ENCODE measurements at places on chromosomes 2 and 18.

- DNase-seq, result no peak
Measured at GRCh38 chr2:96898641-96899412, 28.9 kb upstream of the SEMA4C start.

GRCh38 chr2:86226070-86226469 lies 26.8 kb downstream of the MRPL35 start:
- DNase-seq, result no peak

GRCh38 chr2:120684289-120685065 lies 51.2 kb upstream of the GLI2 start:
- DNase-seq, result peak; percentile 84

DNA sequence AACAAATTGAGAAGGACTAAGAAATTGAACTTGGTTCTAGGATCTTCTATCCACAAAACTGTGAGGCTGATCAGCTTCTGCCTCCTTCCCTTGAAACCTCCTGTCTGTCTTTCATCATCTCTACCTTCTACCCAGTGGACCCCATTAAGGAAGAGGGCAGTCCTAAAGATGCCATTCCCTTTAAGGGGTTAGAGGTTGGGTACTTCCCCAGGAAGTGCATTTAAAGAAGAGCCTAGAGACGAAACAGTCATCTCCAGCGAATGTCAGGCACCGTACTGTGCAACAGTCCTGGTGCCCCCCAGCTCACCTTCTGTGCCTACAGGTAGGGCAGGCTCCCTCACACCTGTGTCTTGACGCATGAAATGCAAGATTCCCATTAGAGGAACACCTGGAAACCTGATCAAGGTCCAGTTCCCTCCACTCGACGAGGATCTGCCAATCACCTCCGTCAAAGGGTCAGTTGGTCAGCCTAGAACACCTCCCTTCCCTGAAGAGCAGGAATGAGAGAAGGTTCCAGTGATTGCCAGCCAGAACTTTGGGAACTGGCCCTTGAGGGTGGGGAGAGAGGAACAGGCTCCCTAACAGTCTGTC lies 20.9 kb downstream of the LOXHD1 start:
- DNase-seq, result no peak

DNA sequence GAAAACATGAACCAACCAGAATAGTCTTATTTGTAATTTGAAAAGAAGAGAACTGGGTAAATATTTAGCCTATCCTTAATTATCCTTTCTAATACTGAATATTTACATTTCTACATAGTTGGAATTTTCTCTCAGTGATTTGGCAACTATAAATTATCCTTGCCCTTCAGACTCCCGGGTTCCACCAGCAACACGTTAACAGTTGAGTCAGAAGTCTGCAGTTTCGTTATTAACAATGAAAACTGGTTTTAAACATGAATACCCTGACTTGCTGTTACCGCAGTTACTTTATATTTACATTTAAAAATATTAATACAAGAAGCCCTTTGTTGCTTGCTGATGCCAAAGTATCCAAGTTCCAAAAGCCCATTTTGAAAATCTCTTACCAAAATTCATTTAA lies 673.0 kb downstream of the ARHGAP15 start:
- peak; percentile 74 for DNase-seq

- DNase-seq, result peak; percentile 30
Measured at GRCh38 chr18:5584746-5585417, 41.1 kb upstream of the EPB41L3 start.

DNA sequence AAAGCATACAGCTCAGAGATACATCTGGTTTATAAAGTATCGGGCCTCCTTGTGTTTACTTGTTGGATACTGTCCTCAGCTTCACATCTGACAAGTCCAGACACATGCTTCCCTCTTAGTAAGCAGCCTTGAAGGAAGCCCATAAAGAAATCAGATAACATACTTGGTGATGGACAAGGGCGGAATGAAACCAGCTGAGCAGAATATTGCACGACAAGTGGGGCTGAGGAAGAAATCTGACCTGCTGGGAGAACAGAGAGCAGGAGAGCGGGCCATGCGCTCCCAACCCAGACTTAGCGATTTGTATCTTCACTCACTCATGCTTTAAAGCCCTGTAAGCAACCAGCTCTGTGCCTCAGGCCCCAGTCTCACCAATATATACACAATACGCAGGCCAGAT lies 208.4 kb downstream of the CDH20 start:
- DNase-seq, result no peak

- peak; percentile 84 for DNase-seq
Measured at GRCh38 chr2:222943820-222944219, 83.0 kb downstream of the ACSL3 start.

GRCh38 chr18:56036741-56037140 lies 448.7 kb upstream of the TCF4 start:
- no peak for DNase-seq

DNA sequence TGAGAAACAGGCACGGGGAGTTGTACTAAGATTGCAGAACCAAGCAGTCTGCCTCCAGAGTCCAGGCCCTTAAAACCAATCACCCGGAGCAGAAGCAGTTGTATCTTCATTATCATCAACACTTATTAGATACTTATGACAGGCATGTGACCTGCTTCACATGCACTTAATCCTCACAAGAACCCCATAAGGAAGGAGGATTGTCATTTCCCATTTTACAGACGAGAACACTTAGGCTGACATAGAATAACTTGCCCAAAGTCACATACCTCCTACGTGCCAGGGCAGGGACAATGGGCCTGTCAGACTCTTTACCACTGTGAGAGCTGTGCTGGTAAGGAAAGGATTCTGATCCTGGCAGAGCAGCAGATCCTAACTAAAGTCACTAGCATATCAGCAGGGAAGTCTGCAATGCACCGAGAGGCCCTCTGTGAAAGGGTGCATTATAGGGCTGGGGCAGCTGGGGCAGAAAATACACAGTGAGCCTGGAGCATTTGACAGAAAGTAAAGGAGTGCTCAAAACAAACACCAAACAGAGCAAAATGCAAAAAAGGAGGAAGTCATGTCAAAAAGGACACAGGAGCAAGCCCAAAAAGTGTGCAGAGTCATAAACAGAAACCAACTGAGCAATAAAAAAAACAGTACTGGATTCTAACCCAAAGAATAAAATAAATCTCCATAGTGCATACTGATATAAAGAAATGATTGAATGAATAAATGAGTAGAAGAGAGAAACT lies 55.9 kb upstream of the SP3 start:
- DNase-seq, result no peak

DNA sequence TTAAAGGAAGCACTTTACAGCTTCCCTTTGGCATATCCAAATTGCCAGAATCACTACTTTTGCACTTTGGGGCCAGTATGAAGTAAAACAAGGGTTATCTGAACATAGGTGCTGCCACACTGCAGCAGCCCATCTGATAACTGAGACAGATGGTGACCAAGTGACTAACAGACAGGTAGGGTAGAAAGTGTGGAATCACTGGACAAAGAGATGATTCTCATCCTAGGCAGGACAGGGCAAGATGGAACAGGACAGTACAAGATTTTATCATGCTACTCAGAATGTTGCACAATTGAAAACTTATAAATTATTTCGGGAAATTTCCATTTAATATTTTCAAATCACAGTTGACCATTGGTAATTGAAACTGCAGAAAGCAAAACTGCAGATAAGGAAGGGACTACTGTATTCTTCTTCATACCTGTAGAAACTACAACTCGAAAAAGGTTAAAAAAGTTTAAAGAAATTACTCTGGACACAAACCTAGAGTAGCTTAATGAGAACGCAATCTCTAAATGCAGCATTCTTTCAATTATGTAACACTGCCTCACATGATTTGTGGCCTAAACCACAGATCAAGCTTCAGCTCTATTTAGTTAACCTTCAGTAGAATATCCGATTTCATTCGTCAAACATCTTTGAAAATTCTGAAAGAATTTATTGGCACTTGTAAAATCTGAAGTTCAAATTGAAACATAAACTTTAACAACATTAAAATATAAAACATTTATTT lies 31.4 kb downstream of the HEATR5B start:
- no peak for DNase-seq

- DNase-seq, result peak; percentile 49
Measured at GRCh38 chr2:143742581-143742980, 613.4 kb downstream of the ARHGAP15 start.

DNA sequence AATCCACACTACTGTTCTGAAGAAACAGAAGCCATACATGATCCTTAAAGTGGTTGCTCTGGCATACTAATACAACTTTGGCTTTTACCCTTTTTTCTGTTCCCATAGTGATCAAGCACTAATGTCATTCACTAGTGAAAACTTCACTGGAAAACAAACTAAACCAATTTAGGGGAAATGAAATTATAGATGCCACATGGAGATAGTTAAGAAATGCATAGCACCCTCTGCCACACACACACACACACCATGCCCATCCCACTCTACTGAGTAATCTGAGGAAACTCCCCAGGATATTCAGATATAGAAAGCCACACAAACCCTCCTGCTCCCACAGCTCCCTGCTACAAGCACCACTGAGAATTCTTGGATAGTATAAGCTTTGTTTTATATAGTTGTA lies 39.1 kb downstream of the SLC3A1 start:
- no peak for DNase-seq

- DNase-seq, result no peak
Measured at GRCh38 chr2:144698156-144698555, 178.2 kb upstream of the ZEB2 start.

DNA sequence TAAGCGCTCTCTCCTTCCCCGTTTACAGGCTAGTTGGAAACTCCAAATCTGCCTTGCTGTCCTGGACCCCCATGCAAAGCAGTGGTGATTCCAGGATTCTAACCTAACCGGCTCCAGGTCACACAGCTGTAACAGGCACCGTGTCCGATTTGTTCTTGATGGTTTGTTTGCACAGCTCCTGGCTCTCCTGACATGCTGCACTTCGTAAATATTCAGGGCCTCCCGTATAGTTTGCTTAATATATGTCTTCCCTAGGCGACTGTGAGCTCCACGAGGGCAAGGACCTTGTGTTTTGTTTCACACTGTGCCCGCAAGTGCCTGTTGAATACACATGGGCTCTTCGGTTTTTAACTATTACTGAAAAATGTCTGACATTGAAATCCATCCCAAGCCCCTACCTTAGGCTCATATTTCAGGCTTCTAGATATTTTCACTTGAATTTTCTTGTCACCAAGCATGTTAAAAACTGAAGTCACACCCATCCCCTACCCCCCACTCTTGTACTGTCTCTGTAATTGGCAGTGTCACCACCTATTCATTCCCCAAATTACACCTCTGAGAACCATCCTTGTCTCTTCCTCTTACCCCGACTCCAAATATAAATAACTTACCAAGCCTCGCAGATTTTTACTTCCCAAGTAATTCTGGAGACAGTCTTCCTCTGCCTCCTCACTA lies 1.0 kb upstream of the PUM2 start:
- DNase-seq, result no peak

DNA sequence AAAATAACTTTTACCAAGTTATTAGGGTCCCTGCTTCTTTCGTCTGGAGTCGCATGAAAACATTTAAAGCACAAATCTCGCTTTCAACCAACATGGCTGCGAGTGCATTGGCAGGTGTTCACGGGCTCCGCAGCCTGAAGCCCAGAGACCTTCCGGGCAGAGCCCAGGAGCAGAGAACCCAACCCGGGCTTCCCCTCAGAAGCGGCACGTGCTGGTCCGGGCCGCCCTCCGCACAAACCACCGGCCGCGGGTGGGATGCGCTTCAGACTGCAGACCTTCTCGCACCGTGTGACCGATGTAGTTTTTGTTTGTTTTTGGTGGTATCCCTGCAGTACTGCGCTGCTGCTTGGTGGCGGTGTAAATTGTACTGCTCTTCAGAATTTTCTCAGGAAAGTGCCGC lies 105.6 kb upstream of the TPO start:
- no peak for DNase-seq

- DNase-seq, result no peak
Measured at GRCh38 chr2:34481542-34481941, 882.4 kb upstream of the FAM98A start.

DNA sequence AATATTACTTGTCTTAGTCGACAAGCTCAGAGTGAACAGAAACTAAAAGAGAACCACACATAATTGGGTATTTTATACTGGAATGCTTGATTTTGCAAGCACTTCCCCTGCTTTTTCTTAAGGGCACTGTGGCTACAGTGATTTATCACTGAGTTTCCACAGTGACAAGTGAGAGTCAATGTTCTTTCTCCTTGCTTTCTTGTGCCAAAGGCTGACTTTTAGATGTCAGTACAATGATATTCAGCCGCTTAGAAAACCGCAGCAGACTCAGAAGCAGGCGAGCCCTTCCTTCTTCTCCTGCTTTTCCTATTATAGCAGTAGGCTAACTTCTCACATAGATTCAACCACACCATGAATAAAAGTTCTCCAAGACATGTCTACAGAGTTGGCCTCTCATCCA lies 1603.6 kb upstream of the NXPH2 start:
- DNase-seq, result peak; percentile 1

GRCh38 chr2:176687342-176687741 lies 418.1 kb downstream of the MTX2 start:
- DNase-seq, result no peak

- no peak for DNase-seq
Measured at GRCh38 chr2:48213646-48214045, 307.3 kb upstream of the FBXO11 start.
